ENCODE measurements at places on chromosomes 5 and 9.

DNA sequence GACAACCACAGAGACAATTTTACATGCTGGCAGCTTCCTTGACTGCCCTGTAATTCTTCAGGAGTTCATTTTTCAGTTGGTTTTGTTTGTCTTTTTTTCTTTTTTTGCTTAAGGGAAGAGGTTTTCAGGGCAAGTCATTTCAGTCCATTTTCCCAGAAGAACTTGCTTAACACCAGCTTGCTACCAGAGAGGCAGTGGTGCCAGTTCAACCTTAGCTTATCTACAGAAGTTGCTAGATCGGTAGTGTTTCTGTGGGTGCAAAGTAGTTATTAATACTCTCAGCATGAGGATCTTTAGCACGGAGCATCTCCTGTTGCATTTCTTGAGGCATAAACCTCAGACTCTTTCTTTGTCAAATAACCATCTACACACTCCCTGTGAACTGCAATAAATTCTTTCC, 1.1 kb downstream of the SPEF2 start:
- DNase-seq, result no peak

DNA sequence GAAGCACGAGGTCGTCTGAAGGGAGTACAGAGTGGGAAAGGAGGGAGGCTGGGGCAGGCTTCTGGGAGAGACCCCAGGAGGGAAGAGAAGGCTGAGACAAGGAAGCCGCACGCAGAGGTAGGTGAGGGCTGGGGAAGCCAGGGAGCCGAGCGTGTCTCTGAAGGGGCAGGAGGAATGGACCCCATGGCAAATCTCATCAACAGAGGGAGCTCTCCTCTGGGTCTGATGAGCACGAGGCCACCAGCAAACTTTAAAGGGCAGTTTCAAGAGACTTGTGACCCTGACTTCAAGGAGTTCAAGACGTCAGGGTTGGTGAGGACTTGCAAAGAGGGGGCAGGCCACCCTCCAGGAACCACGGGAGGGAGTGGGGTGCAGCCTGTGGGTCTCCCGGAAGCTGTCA, 326.2 kb upstream of the IRX2 start:
- DNase-seq, result no peak

- peak; percentile 32 for DNase-seq
Measured at GRCh38 chr9:122370303-122370702, 521 bp upstream of the PTGS1 start.

- DNase-seq, result no peak
Measured at GRCh38 chr5:32018476-32019436, 155.4 kb downstream of the GOLPH3 start.

GRCh38 chr9:78011049-78011448, 20.6 kb downstream of the GNAQ start:
- no peak for DNase-seq

GRCh38 chr5:122262103-122262502, 49.9 kb upstream of the SNCAIP start:
- no peak for DNase-seq

DNA sequence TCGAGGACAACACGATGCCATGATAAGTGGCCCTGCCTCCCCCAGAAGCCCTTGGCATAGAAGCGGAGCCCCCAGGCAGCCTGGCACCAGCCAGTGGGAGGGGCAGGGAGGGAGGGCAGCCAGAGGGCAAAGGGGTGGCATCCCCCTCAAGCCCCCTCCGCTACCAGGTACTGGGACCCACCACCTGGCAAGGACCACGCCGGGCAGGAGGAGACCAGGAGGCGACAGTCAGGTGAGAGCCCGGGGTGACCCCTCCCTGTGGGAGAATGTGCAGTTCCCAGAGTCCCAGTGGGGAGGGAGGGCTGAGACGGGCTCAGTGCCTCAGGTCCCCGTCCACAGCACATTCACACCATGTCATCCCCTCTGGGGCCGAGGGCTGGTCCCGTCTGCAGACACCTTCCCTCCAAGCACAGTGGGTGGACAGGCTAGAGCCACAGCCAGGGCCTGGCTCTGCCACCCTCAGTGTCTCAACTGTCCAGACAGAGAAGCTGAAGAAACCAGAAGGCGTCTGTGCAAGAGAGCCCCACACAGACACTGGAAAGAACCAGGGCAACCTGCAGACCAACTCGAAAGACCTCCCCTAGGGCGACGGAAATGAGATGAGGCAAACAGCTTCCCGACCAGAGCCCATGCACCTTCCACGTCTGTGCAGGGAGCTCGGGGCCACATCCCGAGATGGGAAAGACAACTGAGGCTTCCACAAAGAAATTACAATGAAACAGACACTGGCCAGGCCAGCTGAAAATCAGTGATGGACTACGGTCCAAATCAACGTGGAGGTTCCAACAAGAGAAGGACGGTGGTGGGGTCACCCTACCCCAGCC, 11.1 kb downstream of the BRD3 start:
- DNase-seq, result no peak

- no peak for DNase-seq
Measured at GRCh38 chr5:1907616-1908015, 24.9 kb upstream of the IRX4 start.

GRCh38 chr9:4640027-4640426, 22.1 kb upstream of the PLPP6 start:
- peak; percentile 24 for DNase-seq

Measured in CD4-positive, alpha-beta T cell treated with Interleukin-1 beta for 1 hour (primary cell).